ENCODE measurements at places on chromosomes 3 and 15.

GRCh38 chr3:177545964-177546363, 348.7 kb upstream of the TBL1XR1 start:
- no peak for DNase-seq

GRCh38 chr3:19229086-19229485, 80.8 kb downstream of the KCNH8 start:
- no peak for DNase-seq

- DNase-seq = no peak
These were observed 26.5 kb downstream of the PPP2R3A start for GRCh38 chr3:135992072-135992471.

GRCh38 chr3:139797724-139798343, 120.1 kb upstream of the NMNAT3 start:
- DNase-seq = peak; percentile 76

DNA sequence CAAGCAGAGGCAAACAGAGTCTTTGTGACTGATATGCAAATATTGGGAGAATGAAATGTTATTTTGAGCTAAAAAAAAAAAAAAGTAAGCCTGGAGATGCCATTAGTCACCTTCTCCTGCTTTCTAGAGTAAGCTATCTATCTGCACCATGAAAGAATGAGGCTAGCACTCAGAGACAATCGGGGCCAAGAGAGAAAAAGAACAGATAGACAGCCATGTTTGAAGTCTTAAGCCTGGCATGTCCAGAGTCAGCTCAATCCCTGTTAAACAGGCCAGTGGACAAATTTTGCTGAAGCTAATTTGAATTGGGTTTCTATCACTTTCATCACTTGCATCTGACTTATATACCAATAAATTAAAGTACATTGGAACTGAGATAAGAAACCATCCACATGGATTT, 204.4 kb downstream of the SLC9A9 start:
- no peak for DNase-seq

DNA sequence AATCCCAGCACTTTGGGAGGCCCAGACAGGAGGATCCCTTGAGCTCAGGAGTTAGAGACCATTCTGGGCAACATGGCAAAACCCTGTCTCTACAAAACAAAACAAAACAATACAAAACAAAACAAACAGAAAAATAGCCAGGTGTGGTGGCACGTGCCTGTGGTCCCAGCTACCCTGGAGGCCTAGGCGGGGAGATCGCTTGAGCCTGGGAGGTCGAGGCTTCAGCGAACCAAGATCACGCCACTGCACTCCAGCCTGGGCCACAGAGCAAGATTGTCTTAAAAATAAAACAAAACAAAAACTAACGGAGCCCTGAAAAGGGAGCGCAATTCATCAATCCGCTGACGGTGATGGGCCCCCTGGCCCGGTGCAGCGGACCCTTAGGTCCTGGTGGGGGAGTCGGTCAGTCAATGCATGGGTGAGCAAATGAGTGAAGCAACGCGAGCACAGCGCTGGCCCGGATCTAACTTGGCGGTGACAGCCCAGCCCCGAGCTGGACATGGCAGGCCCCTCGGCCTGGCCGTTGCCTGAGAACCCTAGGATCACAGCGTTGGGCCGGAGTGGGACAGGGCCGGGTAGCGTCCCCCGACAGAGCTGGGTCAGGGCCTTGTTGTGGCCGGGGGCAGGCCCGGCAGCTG, 52.4 kb upstream of the BLM start:
- peak; percentile 71 for DNase-seq

DNA sequence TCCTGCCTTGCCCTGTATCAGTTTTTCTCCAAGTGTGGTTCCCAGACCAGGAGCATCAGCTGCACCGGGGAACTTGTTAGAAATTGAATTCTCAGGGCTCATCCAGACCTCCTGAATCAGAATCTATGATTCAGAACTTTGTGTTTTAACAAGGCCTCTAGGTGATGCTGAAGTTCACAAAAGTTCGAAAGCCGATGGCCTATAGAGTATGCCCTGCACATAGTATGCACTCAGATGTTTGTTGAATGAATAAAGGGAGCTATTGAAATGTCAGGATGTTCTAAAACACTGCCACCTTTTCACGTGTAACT, 664 bp upstream of the LARP6 start:
- DNase-seq = no peak

DNA sequence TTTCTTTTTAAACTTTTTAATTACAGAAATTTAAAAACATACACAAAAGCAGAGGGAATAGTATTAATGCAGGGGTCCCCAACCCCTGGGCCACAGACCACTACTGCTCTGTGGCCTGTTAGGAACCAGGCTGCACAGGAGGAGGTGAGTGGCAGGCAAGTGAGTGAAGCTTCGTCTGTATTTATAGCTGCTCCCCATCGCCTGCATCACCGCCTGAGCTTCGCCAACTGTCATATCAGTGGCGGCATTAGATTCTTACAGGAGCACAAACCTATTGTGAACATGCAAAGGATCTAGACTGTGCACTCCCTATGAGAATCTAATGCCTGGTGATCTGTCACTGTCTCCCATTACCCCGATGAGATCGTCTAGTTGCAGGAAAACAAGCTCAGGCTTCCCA, 22.4 kb downstream of the CCR9 start:
- no peak for DNase-seq

DNA sequence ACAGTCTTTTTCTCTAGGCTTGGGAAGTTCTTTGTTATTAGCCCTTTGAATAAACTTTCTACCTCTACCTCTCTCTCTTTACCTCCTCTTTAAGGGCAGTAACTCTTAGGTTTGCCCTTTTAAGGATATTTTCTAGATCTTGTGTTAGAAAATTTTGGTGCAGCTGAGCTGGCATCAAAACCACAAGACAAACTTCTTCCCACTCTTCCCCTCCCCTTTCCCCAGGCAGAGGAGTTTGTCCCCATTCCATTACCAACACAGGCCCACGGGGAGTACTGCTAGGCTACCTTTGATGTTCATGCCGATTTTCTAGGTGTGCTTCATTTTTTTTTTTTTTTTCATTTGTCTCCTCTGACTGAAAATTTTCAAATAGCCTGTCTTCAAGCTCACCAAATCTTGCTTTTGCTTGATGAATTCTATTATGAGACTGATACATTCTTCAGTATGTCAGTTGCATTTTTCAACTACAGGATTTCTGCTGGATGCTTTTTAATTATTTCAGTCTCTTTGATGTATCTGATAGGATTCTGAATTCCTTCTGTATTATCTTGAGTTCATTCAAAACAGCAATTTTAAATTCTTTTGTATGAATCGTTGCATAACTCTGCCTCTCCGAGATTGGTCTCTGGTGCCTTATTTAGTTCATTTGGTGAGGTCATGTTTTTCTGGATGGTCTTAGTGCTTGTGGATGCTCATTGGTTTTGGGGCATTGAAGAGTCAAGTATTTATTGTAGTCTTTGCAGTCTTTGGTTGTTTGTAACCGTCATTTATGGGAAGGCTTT, 112.0 kb downstream of the UBE2E2 start:
- no peak for DNase-seq

GRCh38 chr15:29859973-29860715, 37.9 kb upstream of the TJP1 start:
- DNase-seq = no peak

- DNase-seq = peak; percentile 1
These were observed 10.8 kb upstream of the RARRES1 start for GRCh38 chr3:158742871-158743663.

DNA sequence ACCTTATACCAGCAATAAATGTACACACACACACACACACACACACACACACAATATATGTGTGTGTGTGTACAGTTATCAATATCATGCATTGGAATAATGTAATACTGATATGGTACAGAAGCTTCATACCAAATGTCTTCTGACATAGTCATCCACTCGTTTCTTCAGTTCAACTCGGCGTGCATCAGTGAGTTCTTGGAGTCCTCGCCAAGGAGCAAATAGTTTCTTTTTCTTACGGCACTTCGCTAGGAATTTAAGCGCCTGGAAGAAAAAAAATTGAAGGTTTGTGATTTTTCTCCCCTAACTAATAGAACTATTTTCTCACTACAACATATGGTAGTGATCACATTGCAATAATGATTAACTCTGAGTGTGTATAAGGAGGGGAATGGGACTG, 32.1 kb upstream of the GOLGB1 start:
- DNase-seq = no peak

DNA sequence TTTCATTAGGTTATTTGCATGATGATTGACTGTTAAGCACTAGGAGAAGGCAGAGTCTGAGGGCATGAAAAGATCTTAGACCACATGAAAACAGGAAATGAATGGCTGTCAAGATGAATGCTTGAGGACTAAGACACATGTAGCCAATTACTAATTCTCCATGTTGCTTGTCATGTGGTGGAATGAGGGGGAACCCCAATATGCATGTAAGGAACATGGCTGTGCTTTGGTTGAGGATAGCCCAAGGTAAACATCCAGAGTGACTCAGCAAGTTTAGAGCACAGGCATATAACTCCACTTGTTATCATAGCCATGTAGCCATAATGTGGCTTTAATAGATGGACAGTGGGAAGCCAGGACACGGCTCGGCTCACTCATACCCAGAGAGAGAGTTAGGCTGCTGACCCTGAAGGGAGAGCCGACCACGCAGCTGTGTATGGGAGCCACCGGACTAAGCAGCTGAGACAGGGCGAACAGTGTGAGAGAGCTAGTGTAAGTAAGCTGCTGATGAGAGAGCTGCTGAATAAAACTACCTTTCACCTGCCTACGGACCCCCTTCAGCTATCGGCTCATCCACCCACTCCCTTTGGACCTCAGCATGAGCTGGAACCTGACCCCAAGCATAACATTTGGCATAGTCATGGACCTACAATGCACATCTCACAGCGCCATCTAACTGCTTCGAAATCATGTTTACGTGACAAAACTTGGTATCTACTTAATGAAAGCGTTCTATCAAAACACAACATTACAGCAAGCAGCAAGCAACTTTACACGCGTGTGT, 37.6 kb downstream of the ANO10 start:
- DNase-seq = no peak

DNA sequence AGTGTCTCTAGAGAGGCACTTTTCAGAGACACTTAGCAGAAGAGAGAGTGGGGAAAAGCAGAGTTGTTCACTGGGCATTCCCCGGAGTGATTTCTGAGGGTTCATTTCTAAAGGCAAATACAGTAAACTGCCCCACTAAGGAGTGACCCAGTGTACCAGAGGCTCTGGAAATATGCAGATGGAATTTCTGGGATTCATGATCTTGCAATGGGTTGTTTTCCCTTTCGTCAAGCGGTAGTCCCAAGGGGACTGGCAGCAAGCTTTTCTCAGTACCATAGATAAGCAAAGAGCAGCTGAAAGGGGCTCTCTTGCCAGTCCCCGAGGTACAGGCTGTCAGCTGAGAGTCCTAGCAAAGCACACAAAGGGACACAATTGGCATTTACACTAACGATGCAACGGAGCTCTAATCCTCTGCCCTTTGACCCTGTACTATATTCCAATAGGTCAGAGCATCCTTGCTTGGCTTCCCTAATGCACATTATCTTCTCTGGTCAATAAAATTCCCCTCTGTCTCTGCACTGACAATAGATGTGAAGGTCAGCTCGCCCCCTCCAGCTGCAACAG, 155.6 kb downstream of the SEMA6D start:
- DNase-seq = no peak

- no peak for DNase-seq
These were observed 460.8 kb downstream of the SOX2 start for GRCh38 chr3:182172534-182172933.

DNA sequence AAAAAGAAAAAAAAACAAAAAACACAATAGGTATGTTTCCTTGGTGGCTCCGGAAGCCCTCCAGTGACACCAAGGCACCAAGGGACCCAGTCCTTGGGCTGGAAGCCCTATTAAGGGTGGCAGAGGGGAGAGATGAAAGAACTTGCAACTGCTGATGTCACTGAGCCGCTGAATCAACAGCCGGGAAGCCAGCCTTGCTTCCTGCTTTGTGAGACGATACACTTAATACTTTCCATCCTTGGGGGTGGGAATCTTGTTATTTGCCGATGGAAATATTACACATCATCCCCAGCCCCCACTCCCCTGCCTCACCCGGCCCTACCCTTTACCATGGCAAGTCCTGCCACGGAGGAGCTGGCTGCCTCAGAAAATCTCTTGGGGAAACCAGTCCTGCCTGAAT, 5.6 kb upstream of the ISLR2 start:
- DNase-seq = no peak

DNA sequence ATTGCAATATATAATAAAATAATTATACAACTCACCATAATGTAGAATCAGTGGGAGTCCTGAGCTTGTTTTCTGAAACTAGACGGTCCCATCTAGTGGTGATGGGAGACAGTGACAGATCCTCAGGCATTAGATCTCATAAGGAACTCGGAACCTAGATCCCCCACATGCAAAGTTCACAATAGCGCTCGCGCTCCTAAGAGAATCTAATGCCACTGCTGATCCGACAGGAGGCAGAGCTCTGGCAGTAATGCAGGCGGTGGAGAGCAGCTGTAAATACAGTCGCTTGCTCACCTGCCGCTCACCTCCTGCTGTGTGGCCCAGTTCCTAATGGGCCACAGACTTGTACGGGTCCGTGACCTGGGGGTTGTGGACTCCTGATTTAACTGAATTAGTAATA, 87.8 kb downstream of the P3H2 start:
- DNase-seq = no peak

DNA sequence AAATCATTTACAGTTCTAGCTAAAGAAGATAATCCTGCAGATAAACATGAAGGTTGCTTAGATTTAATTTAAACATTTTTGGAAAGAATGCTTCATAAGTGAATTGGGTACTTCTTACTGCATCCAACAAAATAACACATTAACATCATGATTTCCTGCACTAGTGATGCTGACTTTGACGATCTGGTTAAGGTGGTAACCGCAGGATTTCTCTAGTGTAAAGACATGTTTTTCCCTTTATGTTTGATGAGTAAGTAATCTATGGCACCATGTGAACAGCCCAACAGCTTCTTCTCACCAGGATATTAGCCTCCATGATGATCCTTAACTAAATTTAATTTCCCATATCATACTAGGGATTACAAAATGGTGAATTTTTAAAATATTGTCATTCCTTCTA, 14.1 kb downstream of the SPPL2A start:
- no peak for DNase-seq

DNA sequence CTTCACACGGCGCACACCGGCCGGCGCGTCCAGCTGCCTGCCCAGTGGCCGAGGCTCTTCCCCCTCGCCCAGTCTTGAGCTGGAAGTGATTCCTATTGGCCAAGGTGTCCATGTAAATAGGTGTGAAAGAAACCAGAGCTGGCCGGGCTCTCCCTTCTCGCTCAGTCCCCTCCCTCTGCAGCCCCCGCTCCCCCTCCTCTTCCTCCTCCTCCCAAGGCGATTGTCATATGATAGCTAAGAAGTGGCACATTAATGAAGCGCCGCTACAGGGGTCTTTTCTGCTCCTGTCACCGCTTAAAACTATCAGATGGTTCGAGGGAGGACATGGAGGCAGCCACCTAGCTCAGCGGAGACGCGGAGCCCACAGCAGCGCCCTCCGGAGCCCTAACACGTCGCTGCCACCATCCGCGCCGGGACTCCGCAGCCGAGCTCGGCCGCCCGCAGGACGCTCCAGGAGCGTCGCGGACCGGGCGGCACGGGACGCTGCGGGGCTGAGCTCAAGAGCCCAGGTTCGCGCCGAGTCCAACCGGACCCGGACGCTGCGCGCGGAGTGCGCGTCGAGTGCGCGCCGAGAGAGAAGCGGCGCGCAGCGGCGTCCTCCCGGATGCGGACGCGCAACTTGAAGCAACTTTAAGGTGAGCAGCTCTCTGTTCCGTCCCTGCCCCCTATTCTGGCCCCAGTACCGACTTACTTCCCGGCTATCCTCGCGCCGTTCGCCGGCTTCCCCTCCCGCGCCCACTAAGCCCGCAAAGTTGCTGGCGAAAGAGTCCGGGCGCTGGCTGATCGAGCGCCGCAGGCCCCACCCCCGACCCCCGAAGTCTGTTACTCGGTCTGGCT, at the start of gene FOXB1:
Gene FOXB1, plus strand, starts transcription at position 303 of the 837 bp plus-strand sequence. CDS start 653 bp downstream, outside the sequence.
- no peak for DNase-seq

- DNase-seq = no peak
These were observed 171.2 kb downstream of the APBA2 start for GRCh38 chr15:29056839-29057450.

Measured in right forelimb (tissue), 1 donor.